ENCODE measurements at places on chromosomes 16 and 17.

GRCh38 chr17:27915709-27916108 lies 22.5 kb upstream of the LYRM9 start:
- DNase-seq = no peak

DNA sequence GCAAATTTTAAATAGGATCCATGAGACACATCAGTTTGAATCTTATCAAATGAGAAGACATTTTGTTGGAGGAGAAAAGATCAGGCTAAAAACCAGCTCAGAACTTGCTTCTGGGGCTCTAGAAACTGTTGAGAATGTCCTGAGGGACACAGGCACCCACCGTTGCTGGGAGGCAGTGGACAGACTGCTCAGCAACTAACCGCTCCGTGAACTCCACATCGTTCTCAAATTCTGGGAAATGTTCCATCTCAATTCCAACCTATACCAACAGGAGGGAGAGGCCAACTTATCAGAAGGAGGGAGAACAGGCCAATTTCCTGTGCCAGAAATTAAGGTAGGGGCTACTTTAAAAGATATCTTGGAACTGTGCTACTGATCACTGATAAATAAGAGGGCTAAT lies 8.3 kb downstream of the TAT start:
- DNase-seq = peak; percentile 25

DNA sequence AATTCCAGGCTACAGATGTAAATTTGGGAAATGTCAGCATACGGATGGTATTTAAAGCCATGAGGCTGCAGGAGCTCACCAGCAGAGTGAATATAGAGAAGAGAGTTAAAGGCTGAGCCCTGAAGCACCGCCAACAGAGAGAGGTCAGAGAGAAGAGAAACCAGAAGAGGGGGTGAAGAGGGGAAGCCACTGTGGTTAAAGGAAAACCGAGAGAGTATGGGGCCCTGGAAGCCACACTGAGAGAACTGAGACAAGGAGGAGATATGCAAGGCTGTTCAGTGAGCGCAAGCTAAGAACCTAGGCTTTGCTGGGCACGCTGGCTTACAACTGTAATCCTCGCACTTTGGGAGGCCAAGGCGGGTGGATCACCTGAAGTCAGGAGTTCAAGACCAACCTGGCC lies 24.6 kb downstream of the COPRS start:
- DNase-seq = no peak

DNA sequence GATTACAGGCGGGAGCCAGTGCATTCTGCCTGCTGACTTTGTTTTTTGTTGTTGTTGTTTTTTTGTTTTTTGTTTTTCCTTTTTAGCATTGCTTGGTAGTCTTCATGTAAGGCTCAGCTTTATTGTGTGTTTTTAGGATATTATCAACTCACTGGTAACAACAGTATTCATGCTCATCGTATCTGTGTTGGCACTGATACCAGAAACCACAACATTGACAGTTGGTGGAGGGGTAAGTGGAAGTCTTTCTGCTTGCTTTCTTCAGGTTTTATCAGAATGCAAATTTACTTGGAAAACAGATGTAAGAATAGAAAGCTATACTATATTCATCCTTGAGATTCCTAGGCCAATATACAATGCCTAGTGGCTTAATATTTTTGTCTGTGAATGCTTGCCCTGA lies 3.3 kb upstream of the CMTM1 start:
- no peak for DNase-seq

GRCh38 chr16:89805136-89805905 lies 11.1 kb downstream of the FANCA start:
- peak; percentile 21 for DNase-seq

DNA sequence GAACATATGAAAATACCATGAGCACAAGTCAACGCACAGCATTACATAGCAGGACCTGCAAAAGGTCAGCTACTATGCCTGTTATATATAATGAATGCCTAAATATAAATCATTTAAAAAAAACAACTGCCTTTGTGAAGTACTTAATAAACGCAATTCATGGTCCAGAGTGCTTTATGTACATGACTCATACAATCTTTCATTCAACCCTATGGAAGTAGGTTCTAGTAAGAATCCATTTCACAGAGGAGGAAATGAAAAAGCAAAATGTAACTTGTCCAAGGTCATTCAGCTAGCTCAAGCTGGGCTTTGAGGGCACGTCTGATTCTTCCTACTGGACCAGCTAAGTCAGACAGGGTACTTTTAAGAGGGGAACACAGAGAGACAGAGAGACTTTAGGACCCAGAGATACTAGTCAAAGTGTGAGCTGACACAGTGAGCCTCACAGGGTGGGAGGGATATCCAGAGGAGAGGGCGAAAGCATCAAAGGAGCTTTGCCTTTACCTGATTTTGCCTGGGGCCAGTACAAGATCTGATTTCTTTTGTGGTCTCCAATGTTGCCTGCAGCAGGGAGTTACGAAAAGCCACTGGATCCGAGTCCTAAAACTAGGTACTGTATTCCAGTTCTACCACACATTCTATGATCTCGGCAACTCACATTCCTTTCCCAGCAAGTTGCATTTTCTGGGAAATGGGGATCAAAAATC lies 83.4 kb upstream of the ZFHX3 start:
- DNase-seq = no peak

GRCh38 chr16:54290833-54291655 lies 4.5 kb upstream of the IRX3 start:
- no peak for DNase-seq

DNA sequence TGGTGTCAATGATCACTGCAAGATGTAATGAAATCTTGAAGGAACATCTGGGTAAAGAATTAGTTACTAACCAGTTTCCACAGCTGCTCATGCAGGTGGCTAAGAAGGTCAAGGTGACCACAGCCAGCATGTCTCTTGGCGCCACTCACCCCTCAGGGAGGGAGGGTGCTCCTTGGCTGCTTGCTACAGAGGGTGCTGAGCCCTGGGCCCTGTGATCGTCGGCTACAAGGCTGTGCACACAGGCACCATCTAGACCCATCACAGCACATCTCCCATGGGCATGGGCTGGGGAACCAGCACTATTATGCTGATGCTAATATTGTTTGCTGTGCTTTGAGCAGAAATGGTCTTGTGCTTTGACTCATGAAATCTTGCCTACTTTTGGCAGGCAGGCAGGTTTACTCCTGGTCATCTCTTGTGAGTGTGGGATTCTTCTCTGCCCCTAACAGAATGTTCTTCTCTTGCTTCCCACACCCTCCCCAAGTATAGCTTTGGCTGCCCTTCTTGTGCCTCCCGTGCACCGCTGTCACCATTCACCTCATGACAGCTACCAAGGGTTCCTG lies 36.4 kb downstream of the TXNDC11 start:
- DNase-seq = no peak

DNA sequence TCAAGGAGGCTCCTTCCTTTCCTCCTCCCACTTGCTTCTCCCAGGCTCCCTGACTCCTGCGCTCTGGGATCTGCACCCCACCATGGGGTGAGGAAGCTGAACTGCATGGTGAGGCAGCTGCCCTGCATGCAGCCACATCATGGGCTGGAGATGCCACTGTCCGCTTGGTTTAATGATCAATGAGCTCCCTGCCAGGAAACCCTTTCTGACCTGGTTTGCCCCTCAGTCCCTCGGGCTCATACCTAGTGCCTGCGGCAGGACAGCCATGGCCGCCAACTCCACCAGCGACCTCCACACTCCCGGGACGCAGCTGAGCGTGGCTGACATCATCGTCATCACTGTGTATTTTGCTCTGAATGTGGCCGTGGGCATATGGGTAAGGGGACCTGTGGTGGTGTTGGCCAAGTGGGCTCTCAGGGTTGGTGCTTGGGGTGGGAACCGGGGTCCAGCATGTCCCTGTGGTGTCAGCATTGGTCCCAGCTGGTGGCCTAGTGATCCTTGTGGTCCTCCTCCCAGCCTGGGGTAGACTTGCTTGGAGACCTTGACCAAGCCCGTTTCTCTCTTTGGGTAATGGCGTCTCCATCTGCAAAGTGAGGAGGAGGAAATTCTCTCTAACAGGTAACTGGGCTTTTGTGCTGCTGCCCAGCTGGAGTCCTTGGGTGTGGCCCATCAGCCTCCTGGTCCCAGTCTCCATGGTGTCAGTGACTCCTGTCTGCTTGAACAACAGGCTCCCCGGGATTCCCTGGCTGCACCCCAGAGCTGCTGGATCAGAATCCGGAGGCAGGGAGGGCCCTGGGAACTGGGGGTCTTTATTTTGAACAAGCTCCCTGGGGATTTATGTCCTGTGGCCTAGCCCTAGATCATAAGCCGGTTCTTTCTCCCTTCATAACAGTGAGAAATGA lies at the start of gene SLC5A10:
SLC5A10 (plus strand) TSS at position 225 of the 902 bp plus-strand sequence; CDS start at position 266, 41 bp downstream.
- DNase-seq = no peak

- DNase-seq = no peak
Measured at GRCh38 chr17:43604549-43604948, 57.2 kb downstream of the MEOX1 start.

DNA sequence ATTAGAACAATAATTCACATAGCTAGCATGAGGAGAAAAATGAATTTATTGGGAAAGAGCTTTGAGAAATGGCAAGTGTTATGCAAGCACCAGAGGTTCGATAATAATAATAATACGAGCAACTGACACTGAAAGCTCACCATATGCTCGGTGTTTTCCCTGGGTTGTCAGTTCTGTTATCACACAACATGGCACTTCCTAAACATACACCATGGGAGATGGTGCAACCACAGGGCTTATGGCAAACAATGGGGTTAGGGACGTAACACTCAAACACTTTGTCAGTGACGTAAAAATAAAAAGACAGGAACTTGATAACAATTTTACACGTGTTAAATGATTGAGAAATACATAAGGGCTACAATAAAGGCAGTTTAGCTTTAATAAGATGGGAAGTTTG lies 23.7 kb downstream of the OR1D5 start:
- DNase-seq = peak; percentile 88
